ENCODE measurements at places on chromosomes 5 and 9.

DNA sequence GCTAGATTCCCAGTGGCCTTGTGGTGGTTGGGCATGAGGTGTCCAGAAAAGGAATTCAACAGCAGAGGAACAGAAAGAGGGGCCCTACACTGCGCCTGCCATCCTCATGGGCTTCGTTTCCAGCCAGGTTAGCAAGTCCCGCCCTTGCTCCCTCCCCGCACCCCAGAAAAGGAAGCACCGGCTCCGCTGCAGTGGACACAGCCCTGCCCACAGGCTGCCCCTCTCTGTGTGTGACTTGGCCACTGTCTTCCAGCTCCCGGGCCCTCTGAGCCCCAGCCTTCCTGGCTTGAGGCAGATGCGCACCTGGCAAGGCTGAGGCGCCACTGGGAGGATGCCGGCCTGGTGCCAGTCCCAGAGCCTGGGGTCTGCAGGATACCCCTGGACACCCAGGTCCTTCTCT, 305.0 kb upstream of the IRX4 start:
- no peak for DNase-seq

DNA sequence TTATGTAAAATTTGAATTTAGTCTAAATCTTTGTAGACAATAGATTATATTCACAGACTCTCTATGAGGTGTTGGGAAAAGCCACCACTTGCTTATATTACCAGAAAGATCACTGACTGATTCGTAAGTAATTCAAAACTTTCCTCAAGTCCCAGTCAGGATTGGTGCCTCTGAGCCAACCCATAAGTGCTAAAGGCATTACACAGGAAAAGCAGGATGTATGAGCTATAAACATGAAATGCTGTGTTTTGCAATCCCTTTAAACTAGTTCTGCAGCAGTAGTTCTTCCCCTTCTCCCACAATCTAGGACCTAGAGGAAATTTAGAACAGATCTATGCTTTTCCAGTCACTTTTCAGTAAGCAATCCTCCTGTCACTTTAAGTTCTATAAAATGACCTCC, 48.0 kb downstream of the SHLD3 start:
- no peak for DNase-seq

DNA sequence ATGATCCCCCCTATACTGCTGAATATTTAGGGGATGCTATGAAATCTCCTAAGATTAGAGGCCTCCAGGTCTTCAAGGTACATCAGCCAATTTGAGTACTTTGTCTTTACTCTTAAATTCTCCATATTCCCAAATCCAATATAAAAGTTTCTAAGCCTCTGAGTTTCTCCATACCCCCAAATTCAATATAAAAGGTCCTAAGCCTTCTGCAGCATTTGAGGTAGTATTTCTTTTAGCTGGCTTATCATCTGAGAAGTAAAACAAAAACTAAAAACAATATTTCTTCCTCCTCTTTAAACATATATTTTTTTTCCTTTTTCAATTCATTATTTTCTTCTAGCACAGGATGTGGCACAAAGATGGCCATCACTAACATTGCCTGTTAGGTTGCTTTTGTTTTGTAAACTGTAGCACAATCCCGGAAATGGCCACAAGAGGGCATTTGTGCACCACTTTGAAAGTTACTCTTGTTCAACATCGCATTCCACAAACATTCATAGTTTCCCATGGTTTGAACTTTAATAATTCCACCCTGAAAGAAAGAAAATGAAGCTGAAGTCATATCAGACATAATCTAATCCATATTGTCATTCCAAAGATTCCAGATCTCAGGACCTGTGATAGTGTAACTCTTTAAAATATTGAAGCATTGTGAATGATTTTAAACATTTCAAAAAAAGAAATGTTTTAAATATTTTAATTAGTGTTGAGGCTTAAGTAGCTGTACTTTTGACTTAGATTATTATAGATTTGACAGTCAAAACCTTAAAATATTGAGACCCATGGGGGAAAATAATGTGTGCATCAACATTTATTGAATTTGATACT, 21.0 kb upstream of the SCGB3A2 start:
- peak; percentile 25 for DNase-seq

DNA sequence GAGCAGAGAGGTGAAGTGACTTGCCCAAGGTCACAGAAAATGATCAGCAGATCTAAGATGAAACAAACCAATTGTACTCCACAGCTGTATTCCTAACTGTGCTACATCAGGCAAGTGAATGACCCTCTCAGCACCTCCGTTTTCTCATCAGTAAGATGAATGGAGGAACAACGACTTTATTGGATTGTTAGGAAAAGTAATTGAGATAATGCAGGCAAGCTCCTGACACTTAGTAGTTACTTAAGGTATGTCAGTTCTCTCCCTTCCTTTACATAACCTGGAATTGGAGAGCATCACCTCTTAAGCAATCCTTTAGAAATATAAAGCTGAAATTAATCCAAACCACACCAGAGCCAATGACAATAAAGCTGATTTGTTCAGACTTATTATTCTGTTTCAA, 451.2 kb upstream of the CD180 start:
- no peak for DNase-seq

DNA sequence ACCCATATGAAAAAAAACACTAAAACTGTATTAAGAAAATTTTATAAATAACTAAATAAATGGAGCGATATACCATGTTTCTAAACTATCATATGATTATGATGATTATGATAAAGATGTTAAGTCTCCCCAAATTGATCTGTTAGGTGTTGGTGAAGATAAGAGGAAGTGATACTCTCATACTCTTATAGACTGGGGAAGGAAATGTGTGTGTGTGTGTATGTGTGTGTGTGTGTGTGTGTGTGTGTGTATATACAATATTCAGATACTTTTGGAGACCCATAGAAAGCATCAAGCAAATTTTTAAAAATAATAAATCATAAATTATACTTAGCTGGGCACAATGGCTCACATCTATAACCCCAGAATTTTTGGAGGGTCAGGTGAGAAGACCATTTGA, 62.9 kb downstream of the TMEM232 start:
- no peak for DNase-seq

- DNase-seq: no peak
These were observed 27.9 kb upstream of the ALDH1A1 start for GRCh38 chr9:72980600-72981265.

DNA sequence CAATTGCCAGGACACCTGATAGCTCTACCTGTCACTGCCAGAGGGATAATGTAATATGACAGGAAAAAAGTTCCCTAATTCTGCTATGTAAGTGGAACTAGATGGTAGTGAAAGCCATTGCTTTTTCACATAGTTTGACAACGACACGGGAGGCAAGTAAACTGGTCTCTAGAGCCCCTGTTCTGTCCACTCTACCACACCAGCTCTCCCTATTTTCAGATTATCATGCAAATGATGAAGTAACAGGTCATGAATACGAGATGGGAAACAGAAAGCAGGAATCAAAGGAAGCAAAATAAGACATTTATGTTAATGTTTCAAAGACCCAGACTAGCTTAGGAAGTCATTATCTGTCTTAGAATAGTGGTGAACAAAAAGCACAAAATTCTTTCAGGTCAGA, 56.2 kb downstream of the TAF11L14 start:
- DNase-seq: no peak

DNA sequence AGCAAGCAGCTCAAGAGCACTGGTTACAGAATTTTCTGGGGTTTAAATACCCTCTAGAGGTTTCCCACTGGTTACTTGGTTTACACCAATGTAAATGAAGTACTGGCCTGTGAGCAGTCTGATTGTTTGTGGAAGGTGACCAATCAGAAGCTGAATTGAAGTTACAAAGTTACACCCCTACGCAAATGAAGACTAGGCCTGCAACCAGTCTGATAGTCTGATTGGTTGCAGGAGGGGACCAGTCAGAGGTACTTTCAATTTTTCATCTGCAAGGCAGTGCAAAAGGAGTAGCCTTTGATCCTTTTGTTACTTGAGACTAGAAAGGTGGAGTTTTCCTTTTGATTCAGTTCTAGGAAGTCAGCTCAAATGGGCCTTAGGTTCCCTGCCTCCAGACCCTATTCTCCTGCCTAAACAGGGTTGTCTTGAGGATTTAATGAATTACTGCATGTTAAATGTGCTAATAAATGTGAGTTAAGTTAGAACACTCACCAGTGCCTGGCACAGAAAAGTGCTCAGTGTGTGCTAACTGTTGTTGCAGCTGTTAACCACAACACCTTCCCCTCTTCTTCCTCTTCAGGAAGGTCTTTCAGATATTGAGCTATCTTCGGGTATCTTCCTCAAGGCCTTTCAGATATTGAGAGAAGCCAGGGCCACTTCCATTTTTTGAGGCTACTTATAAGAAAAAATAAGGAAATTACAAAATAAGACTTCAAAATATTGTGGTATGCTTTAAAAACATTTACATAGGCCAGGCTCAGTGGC, 32.1 kb upstream of the CLINT1 start:
- peak; percentile 29 for DNase-seq

DNA sequence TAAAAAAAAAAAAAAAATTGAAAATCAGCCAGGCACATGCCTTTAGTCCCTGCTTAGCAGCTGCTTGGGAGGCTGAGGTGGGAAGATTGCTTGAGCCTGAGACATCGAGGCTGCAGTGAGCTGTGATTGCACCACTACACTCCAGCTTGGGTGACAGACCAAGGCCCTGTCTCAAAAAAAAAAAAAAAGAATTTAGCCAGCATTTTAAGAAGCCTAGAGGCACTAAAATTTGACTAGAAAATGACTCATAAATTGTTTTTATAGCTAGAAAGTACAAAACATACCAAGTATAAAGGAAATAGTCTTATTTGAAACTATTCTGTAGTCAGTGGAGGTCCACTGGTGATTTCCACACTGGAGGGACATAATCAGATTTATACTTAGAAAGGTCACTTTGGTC, 17.5 kb downstream of the LRRC70 start:
- no peak for DNase-seq

- DNase-seq: no peak
These were observed 946.0 kb downstream of the NR2F1-AS1 start for GRCh38 chr5:92635001-92635461.

DNA sequence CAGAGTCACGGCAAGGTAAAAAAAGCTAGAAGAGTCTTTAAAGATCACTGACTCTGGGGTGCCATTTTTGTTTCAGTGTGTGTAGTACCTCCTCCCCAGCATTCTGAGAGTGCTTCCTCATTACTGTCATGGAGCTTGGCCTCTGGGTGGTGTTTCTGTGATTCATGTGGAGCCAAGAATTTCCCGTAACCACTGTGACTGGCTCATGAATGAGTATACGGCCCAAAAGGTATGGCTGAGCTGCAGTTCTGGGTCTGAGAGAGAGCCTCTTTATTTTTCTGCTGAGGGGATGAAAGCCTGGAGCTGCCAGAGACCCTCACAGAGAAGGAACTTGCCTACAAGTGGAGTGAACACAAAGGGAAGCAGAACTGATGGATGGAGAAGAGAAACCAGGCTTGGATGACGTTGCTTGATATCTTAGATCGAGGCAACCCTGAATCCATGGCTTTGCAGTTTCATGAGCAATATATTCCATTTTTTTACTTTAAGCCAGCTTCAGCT, 85.6 kb downstream of the PTTG1 start:
- DNase-seq: no peak

DNA sequence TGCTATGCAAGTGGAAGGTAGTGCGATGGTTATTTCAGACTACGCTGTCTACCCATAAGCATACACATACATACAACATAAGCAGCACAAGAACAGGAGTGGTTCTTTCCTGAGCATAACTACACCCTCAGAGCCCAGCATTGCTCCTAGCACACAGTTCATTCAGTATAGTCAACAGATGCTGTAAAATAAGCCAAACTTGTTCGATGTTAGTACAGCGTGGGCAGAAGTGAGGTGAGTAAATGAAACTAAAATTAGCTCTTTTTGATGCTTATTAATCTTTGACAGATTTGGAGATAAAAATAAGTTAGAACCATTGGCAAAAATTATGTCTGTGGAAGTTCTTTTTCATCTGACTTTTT, 47.8 kb downstream of the S1PR3 start:
- no peak for DNase-seq

DNA sequence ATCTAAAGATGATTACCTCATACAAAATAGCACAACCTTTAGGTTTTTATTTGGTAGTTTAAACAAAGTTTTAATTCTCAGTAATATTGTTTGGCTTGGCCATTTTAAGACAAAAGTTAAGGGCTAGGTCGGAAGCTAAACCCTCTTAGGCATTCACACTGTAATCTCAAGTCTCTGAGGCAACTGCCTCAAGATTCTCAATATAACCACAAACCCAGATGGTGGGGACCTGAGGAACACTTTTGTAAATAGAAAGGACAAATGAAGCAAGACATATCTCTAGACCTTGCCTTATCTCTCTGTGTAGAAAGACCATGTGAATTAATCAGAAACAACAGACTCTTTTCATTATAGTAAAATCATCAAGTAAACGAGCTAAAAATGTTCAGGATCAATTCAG, 500.2 kb upstream of the CDH6 start:
- no peak for DNase-seq

GRCh38 chr9:137049544-137050449, 3.8 kb upstream of the NPDC1 start:
- peak; percentile 73 for DNase-seq

GRCh38 chr5:122421374-122422079, 109.5 kb downstream of the SNCAIP start:
- no peak for DNase-seq

- no peak for DNase-seq
These were observed 5.7 kb downstream of the ENTPD8 start for GRCh38 chr9:137435381-137435891.

GRCh38 chr5:140883373-140883772, 1.4 kb downstream of the PCDHA13 start:
- DNase-seq: no peak

GRCh38 chr9:89795538-89796195, 190.9 kb downstream of the GADD45G start:
- no peak for DNase-seq

DNA sequence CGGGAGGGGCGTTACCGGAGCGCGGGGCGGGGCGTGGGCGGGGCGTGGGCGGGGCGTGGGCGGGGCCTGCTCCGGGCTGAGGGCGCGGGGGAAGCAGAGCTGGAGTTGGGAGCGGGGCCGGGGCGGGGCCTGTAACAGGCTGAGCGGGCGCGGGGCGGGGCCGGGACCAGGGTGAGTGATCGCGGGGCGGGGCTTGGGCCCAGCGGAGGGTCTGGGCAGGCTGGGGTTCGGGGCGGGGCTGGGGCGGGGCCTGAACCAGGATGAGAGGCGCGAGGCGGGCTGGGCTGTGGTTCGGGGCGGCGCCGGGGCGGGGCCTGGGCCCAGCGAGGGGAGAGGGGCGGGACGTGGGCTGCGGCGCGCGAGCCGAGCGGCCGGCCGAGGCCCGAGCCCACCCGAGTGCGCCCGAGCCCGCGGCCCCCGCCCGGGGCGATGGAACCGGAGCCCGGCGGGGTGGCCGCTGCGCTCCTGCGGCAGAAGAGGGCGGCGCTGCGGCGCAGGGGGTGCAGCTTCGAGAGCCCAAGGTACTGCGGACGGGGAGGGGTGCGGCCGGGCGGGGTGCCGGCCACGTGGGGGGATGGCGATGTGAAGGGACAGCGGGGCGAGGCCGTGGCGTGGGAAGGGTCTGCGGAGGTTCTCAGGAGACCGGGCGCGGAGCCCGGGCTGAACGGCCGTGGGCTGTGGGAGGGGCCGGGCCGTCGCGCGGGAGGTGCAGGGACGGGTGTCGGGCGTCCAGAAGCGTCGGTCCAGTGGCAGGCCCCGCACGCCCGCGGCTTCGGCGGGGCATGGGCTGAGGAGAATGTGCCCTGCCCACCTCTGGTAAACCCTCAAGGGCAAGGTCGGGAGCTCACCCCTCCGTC, 39.5 kb upstream of the GARNL3 start:
- peak; percentile 95 for DNase-seq
